ENCODE measurements at places on chromosomes 5 and 9.

GRCh38 chr5:17819783-17820182 lies 185.5 kb downstream of the TAF11L14 start:
- DNase-seq = no peak

- DNase-seq = no peak
Observed at GRCh38 chr9:38401994-38402393, 9.5 kb downstream of the ALDH1B1 start.

DNA sequence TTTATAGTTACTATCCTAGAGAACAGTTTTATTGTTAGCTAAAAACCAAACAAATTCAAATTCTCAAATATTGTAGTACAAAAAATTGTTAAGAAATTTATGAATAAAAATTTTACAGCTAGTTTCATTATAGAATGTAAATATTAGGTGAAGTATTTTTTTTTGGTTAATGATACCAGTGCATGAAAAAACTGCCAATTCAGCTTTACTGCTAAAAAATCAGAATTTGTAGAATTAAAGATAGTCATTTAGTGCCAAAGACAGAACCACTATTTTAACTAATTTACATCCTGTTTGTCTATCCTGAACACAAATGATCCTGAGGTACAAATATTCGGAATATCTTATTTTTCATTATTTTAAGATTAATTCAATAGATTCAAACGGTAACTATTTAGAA lies 202.6 kb downstream of the FER start:
- DNase-seq = no peak

DNA sequence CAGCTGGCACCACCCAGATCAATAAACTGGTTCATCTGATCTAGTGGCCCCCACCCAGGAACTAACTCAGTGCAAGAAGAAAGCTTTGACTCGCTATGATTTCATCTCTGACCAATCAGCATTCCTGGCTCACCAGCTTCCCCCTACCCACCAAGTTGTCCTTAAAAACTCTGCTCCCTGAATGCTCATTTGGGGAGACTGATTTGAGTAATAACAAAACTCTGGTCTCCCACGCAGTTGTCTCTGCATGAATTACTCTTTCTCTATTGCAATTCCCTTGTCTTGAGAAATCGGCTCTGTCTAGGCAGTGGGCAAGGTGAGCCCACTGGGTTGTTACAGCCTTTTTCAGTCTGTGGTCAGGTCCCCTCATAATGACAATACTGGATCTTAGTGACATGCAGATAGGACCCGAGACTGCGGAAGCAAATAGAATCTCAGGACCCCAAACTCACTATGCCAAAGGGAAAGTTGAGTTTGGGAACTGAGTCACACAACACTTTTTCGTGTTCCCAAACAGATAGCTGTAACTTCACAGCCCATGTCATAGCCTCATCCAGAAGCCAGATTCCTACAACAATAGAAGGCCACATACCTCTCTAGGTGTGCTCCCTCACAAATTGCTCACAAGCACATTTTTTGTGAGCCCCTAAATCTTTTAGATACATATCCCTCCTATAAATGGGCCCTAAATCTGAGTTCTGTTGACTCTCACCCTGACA lies 175.2 kb upstream of the RAI14 start:
- DNase-seq = no peak

- no peak for DNase-seq
Observed at GRCh38 chr5:60540856-60541805, 158.8 kb downstream of the DEPDC1B start.

DNA sequence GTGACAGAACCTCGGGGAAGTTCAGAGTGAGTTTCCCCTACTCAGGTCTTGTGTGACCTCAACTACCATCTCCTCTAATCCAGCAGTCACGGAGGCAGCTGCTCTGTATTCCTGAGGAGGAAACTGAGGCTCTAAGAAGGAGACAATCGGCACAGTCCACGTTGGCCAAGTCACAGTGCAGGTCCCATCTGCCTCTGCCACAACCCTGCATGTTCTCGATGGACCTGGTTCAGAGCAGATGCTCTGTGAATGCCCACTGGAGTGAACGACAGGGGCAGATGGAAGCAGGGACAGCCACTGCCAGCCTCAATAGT lies 722 bp upstream of the ERGIC1 start:
- no peak for DNase-seq

- DNase-seq = no peak
Observed at GRCh38 chr9:130201399-130201873, 29.2 kb downstream of the NCS1 start.

DNA sequence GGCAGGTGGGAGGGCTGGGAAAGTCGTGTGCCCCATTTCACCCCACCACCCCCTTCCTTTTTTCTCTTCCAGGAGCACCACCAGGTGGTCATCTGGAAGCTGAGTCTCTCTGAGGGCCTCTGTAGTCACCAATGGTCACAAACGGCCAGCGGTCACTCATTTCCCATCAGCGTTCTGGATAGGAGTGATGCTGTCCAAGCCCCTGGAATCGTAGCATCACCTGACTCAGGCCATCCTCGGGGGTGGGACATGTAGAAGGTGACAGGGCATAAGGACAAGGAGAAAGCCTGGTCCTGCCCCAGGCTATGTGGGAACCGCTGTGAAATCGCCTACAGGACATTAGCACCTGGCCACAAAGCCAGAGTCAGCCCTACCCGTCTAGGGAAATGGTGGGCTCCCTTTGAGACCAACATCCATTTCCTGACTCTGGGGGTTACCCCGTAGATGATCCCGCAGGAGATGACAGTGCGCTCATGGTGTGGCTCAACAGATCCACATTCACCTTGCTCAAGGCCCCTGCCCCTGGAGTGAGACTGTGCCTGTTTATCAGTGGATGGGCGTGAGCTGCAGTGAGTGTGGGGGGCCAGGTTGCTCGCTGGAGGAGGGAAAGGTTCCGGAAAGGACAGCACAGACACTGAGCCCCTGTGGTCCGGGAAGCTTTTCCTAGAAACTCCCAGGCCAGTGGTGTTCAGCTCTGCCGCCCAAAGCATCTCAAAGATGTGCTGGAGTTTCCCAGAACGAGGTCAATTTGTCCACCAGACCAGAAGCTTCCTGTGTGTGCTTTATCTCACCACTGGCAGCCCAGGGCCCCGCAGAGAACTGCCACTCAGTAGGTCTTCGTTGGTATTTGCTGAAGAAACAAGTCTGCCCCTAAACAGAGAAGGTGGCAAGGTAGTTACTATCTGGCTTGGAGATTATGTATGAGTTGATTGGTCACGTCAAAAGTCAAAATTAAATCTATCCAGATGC lies 61.1 kb upstream of the UNC5A start:
- DNase-seq = peak; percentile 49

- DNase-seq = no peak
Observed at GRCh38 chr5:142810081-142810480, 39.9 kb downstream of the ARHGAP26 start.

GRCh38 chr5:126969548-126969947 lies 60.8 kb downstream of the MARCHF3 start:
- no peak for DNase-seq

- DNase-seq = no peak
Observed at GRCh38 chr9:82882138-82882537, 180.8 kb downstream of the RASEF start.

DNA sequence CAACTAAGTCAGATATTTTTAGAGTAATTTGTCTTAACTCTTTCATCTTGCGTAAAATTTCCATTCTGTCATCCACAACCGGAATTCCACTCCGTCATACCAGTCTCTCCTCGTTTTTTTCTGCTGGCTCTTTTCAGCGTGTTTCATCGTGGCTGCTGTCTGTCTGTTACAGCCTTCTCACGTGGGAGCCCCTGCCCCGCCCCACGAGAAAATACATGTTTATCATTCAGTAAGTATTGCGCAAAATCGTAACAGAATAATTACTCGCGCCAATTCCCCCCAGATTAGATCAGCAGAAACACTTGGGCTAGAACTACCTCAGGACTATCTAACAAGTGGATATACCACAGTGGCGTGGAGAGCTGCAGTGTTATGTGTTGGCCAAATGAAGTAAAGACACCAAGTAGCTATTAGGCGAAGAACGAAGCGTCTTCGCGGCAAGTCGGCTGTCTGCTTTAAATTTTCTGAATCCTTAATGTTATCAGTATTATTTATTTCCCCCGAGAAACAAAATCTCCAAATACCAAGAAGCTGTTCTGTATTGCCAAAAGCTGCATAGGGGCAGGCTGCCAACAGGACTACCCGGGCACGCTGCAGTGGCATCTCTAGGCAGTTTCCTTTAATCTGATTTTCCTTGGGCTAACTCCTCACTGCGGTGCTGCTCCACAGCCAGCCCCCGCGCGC lies 566 bp upstream of the FOCAD start:
- DNase-seq = no peak

DNA sequence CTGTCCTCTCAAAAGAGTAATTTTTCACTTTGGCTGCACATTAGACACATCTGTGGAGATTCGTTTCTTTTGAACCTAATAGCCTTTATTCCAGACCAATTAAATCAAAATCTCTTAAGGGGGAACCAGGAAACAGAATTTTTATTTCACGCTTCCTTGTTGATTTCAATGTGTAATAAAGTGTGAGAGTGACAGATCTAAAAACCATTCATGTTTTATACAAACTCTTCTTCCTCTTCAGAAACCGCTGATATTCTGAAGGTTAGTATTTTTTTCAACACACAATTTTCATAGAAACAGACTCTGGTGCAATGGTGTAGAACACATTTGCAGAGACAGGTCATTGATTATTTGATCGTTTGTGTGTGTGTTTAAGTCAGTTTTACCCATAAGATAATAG lies 1469.8 kb downstream of the EFNA5 start:
- no peak for DNase-seq

DNA sequence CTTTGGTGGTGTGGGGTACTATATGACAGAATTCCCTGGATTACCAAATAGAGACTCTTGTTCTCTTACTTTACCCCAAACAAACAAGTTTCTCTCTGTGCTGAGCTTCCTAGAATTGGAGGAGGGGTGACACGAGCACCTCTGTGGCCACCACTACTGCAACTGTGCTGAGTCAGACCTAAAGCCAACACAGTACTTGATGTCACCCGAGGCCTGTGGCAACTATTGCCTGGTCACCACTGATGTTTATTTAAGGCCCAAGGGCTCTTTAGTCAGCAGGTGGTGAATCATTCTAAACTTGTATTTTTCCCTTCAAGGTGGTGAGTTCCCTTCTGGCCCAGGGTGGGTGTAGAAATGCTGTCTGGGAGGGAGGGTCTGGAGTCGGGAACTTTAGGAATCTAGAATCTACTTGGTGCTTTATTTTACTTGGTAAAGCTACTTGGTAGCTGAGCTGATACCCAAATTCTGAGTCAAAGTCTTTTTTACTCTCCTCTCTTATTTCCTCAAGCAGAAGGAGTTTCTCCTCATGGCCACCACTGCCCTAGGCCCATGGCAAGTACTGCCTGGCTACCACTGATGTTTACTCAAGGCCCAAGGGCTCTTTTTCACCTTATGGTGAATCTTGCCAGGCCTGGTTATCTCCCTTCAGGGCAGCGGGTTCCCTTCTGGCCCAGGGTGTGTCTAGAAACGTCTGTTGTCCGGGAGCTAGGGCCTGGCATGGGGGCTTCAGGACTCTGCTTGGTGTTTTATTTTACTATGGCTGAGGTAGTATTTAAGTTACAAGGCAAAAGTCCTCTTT lies 9.8 kb downstream of the LURAP1L start:
- DNase-seq = no peak

DNA sequence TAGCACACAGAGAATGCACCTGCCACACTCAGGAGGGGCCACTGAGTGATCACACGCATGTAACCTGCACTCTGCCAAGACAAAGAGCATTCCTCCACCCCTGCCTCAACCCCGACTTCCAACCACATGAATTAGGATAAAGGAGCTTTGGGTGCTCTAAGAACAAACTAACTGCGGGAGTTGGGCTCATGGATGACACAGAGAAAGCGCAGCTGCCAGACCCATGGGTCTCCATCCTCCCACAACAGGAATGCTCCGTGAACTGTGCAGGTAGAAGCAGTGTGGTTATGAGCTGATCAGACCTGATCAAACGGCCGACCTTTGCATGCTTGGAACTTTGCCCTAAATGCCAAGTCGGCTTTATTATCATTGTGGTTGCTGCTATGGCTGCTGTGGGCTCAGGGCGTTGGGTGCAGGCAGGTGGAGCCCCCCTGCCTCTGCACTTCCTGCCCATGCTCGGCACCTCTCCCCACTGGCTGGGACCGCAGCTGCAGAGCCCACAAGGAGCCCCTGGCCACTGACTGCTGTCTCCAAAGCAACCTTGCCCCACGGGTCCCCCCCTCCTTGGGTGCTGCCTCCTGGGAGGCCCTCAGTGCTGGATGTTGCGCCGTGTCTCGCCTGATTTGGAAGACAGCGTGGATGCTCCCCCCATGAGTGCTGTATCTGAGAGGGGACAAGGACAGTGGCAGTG lies 2.6 kb upstream of the SLC6A3 start:
- DNase-seq = no peak

DNA sequence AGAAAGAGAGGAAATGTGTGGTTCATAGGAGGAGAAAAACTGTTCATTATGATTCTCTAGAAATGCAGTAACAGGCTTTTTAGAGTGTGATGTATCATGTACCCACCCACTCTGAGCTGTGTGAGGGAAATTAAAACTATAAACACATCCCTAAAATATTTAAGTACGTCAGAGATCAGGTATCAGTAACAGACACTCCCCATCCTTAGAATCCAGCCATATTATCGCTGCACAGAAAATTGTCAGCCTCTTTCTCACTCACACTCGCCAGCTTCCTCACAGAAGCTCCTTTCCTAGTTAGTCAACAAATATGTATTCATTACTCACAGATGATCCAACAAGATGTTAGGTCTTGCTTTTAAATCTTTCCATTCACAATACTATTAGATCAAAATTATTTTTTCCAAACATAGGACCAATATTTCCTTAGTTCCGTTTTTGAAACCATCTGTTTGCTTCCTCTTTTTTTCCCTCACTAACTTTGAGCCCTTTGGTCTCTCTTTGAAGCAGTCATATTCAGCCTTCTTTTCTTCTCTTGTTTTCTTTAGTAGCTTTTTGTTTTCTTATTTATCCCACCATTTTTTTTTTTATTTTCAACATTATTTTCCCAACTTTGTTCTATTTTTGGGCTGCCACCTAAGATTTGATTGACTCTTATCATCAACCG lies 13.6 kb upstream of the MAST4 start:
- DNase-seq = no peak

GRCh38 chr5:17930346-17930745 lies 296.1 kb downstream of the TAF11L14 start:
- DNase-seq = no peak

DNA sequence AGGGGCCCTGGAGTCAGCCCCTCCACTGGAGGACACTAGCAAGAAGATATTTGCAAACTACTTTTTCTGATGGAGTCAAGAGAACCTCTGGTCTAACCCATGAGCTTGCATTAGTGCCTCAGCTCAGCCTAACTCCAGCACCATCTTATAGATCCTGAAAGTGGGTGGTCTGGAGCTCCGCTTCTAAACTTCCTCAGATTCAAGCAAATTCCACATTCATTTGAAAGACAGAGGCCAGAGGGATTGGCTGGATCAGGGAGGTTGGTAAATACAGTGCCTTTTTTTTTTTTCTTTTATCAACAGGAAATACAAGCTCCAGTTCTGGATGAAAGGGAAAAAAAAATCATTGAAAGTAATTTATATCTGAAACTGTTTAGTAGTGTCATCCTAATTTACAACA lies 99.9 kb downstream of the ENC1 start:
- no peak for DNase-seq

GRCh38 chr5:118379470-118379869 lies 608.9 kb downstream of the DTWD2 start:
- no peak for DNase-seq

All from vagina (tissue), 2 donors.